Suppressor macrophage (primary cell): ENCODE measurements at places on chromosomes 3 and 15.

GRCh38 chr3:99690761-99691369, 52.5 kb downstream of the COL8A1 start:
- DNase-seq: no peak

GRCh38 chr3:78832785-78833204, 935.0 kb downstream of the ROBO1 start:
- DNase-seq: no peak

GRCh38 chr3:117611211-117611610, 901.6 kb downstream of the TUSC7 start:
- DNase-seq: no peak

DNA sequence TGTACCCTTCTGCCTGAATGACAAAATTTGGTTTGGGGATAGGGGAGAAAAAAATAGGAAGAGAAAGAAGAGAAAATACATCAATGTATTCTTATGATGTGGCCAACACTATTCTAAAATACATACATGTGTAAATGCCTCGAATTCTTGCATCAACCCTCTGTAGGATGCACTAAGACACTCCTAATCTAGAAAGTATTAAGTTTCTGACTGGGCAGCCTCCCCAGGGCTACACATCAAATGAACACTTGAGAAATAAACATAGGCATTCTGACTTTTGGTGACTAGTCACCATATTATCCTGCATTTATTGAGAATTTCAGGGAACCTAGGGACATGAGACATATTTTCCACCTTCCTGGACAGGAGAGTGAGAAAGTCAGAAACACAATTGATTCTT, 109.2 kb downstream of the CPNE4 start:
- no peak for DNase-seq

DNA sequence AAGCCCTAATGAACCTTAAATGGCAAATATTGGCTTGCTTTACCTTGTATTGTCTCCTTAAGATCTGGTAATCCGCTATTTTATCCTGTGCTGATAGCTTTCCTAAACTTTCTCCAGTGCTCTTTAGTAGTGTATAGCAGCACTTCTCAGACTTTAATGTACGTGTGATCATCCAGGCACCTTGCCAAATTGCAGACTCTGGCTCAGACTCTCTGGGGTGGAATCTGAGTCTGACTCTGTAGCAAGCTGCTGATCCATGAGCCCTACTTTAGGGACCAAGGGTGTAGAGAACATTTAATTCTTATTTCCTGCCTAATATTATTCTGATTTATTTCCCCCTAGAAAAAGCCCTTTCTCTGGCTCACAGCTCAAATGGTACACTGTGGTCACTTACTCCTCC, 518.8 kb upstream of the ZNF385D start:
- DNase-seq: no peak
